ENCODE measurements at places on chromosomes 13 and 19.
A peak's percentile ranks its signal among the peaks of the same experiment; 100 is the strongest.

DNA sequence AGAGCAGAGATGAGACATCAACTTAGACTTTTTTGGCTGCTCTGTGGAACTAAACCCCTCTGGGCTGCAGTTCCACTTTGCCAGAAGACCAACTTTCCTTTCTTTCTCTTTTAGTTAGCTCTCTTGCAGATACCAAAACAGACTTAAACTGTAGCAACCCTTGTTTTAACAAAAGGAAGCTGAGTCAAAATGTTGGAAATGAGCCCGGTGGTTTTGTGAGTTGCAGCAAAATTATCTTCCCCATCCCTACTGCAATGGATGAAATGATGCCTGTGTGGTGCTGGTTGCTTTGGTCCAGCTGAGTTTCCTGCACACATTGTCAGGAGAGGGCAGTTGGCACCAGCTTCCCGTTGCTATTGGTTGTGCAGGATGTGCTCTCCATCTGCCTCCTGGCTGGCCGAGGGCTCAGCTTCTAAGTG lies 115.3 kb downstream of the LRCH1 start:
- peak; percentile 63 for DNase-seq

- no peak for DNase-seq
Observed at GRCh38 chr13:23965346-23965745, 68.0 kb upstream of the C1QTNF9B start.

DNA sequence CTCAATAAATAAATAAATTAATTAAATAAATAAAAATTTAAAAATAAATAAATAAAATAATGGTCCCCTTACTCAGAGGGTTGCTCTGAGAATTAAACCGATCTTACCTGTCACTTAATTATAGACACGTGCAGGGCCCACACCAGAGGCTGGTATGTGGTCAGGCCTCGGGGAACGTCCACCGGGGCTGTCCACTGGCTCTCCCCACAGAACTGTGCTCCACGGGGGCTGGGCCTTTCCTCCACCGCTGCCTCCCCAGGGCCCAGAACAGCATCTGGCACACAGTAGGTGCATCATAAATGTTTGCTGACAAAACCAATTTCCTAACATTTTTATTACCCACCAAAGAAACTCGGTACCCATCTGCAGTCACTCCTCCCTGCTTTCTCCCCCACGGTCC lies 69.2 kb downstream of the CEBPG start:
- DNase-seq, result no peak

- DNase-seq, result peak; percentile 50
Observed at GRCh38 chr13:33285420-33286124, at the start of gene STARD13. TSS of gene STARD13 (minus strand) at chr13:33285755. CDS start at chr13:33285638, 117 bp downstream.

GRCh38 chr19:8333767-8334457 lies 9.2 kb downstream of the KANK3 start:
- DNase-seq, result no peak

GRCh38 chr13:104650431-104650830 lies 1584.2 kb upstream of the SLC10A2 start:
- DNase-seq, result no peak

- DNase-seq, result no peak
Observed at GRCh38 chr19:18233224-18233825, 7.1 kb upstream of the PDE4C start.

- no peak for DNase-seq
Observed at GRCh38 chr13:79802389-79803085, 321.6 kb downstream of the NDFIP2 start.

DNA sequence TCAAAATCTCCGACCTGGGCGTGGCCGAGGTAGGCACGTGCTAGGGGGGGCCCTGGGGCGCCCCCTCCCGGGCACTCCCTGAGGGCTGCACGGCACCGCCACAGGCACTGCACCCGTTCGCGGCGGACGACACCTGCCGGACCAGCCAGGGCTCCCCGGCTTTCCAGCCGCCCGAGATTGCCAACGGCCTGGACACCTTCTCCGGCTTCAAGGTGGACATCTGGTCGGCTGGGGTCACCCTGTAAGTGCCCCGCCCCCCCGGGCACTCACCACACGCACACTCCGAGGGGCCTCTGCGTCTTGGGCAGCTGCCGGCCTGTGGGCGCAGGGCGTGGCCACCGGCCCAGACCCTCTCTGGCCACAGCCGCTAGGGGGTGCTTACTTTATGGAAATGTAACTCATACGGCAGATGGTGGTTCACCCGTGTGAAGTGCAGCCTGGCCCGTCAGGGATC lies 14.9 kb downstream of the STK11 start:
- DNase-seq, result no peak

GRCh38 chr19:2722541-2723344 lies 1.6 kb upstream of the DIRAS1 start:
- peak; percentile 89 for DNase-seq

- peak; percentile 71 for DNase-seq
Observed at GRCh38 chr19:632579-633067, 714 bp downstream of the POLRMT start.

DNA sequence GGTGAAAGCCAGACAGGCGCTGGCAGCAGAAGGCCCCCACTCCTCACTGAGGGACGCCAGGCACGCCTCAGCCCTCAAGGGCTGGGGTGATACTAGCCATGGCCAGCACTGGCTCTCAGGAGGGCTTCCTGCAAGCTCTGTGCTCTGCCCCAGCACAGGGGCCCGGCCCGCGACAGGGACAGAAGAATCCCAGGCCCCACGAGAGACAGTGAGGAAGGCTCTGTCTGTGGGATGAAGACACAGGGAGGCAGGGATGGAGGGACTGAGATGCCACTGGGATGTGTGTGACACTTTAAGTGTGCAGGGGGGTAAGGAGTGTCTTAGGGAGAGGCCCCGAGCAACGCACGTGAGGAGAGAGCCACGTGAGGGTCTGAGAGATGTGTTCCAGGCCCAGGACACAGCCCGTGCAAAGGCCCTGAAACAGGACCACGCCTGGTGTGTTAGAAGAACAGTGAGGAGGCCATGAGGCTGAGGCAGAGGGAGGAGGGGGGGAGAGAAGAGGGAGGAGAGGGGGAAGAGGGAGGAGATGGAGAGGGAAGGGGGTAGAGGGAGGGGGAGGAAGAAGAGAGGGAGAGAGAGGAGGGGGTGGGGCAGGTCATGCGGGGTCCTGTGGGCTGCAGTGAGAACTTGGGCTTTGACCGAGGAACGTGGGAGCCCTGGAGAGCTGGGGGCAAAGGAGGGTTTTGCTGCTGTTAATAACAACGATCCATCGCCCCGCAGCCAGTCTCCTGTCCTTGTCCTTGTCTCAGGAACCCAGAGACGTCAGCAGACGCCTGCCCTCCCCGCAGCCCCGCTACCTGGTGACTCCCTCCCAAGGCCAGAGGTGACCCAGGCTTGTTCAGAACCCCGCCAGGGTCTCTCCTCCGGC lies 7.2 kb downstream of the RPL36 start:
- DNase-seq, result no peak

DNA sequence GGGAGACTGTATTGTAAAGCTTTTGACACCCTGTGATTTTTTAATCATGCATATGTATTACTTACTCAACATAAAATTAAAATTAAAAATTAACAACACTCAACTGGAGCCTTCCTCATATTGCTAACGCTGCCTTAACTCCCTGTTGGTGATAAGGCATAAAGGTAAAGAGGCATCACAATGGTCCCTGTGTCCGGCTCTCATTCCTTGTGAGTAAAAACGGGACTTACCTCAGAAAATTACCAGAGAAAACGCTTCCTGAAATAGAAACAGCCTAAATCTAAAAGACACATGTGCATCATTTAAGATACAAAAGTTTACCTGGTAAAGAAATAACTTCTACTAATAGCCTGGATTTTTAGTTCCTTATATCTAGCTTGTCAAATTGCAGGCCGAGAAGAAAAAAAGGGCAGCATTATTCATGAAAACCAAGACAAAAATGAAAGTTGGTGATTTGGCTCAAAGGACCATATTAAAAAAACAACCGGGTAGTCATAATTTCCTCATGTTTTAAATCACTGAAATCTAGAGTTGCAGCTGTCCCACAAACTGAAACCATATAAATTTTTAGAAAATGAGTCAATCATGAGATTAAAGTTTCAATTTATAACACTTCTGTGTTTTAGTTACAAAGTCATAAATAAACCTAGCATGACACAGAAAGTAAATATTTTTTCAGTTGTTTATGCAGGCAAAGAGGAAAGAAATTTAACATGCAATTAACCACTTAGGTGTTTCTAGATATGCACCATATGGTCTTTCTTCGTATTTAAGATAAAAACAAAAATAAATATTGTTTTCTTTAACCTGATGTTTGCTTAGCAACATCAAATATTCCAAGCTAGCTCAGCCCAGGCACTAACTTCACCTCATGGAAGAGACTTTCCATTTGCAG lies 94.7 kb downstream of the MIPEP start:
- no peak for DNase-seq

- DNase-seq, result no peak
Observed at GRCh38 chr19:6038634-6039405, 60.9 kb upstream of the RANBP3 start.

DNA sequence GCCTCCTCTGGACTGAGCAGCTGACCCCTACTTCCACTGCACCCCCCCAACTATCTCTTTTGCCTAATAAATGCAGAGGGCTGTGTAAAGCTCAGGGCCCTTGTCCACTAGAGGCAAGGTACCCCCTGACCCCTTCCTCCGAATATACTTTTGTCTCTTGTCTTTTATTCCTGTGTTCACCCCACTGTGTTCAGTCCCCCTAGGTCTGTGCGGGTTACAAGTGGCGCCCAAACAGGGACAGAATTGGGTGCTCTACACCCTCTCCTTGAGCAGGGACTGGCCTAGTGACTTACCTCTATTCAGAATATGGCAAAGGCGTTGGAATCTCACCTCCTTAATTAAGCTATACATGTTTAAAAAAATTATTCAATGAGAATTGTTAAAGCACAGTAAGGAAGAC lies 15.0 kb downstream of the ZNF350 start:
- no peak for DNase-seq

GRCh38 chr19:13334801-13335481 lies 171.3 kb downstream of the CACNA1A start:
- no peak for DNase-seq

DNA sequence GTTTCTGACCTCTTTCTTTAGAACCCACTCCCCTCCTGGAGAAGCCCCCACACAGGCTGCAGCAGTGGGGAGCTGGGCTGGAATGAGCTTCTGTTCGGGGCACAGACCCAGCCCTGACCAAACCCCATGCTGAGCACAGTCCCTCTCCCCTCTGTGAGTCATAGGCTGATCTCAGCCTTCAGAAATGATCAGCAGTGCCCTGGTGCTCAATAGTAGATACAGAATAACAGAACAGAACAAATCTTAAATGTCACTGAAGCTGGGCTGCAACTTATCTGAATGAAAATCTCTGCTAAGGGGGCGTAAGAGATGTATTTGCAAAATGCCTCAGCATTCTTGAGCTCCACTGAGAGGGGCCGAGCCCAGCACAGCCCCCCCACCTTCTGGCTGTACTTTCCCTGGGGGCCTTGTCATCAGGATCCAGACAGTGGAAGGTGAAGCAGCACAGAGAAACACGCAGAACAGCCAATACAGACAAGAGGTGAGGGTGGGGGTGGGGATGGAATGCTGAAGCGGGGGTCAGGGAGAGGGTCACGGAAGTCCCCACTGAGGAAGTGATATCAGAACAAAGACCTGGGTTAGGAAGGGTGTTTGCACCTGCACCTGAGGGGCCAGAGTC lies 9.9 kb downstream of the ZNF665 start:
- DNase-seq, result no peak

DNA sequence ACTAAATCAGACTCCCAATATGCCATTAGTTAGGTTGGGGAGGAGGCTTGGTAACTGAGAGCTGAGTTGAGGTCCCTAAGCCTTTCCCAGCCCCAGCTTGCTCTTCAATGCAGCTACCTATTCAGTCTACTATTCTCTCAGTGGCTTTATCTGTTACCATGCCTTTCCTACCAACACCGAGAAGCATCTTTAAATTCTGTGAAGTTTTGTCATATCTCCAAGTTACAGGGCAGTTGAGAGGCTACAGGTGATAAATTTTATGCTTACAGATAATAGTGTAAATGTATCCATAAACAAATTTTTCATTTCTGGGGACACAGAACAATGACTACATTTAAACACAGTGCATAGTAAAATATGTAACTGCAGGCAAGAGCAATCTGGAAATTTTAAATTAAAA lies 110.6 kb downstream of the ELF1 start:
- no peak for DNase-seq

DNA sequence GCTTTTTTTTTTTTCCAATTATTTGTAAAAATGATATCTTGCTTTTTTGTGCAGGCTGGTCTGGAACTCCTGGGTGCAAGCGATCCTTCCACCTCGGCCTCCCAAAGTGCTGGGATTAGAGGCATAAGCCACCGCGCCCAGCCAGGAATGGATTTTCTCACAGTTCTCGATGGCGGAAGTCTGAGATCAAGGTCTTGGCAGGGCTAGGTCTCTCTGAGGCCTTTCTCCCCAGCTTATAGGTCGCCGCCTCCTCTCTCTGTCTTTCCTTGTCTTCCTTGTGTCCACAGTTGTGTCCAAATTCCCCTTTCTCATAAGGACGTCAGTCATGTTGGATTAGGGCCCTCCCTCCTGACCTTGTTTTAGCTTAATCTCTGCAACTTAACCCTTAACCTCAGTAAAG lies 200.5 kb downstream of the UQCRFS1 start:
- DNase-seq, result no peak

- no peak for DNase-seq
Observed at GRCh38 chr13:35160896-35161295, 218.8 kb downstream of the NBEA start.

DNA sequence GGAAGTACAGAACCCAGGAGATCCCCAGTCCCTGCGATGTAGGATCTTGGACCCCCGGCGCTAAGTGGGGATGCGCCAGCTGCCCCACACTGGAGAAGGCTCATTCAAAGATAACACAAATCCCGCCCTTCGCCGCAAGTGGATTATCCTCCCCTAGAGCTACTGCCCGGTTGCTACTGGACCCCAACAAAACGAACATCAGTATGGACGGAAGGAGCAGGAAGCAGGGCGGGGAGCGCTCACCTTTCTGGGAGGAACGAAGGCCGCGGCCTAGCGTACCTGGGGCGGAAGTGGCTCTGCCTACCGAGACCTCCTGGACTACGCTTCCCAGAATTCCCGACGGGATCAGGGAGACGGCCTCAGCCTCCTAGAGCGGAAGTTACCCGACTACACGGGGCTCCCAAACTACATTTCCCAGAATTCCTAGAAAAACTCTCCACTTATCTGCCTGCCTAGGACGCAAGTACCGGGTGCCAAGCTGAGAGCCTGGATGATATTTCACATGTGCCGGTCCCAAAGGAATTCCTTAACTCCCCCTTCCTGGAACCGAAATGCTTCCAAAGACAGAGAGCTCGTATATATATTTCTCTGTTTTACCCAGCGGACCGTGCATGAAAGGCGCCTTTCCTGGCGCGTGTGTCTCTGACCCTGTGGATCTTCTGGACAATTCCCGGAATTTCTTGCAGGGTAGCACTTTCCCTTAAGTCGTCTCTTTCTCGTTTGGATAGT lies at the start of gene ZNF112:
ZNF112 (minus strand) TSS at position 298 of the 729 bp plus-strand sequence. CDS start 16,141 bp downstream, outside the sequence.
- peak; percentile 81 for DNase-seq

DNA sequence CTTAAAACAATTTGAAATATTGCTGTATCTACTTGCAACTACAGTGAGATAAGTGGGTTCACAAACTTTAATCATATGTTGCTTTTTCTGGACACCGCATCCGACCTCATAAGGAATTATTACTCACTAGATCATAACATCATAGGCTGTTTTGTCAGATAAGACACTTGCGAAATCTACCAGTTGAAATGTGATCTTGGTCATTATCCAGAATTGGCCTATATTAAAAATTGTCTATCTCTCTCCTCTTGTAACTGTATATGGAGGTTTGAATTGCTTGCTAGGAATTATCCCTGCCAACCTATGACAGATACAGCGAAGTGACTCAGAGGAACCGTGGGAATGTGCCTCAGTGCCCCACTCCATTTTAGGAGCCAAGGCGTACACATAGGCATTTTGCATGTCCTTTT lies 117.0 kb upstream of the POSTN start:
- no peak for DNase-seq
